ENCODE measurements at places on chromosomes 3 and 15. TPM values are rescaled to one million over a fixed set of nuclear protein-coding genes. Genes with fewer than 3 reads are reported as not detected.

DNA sequence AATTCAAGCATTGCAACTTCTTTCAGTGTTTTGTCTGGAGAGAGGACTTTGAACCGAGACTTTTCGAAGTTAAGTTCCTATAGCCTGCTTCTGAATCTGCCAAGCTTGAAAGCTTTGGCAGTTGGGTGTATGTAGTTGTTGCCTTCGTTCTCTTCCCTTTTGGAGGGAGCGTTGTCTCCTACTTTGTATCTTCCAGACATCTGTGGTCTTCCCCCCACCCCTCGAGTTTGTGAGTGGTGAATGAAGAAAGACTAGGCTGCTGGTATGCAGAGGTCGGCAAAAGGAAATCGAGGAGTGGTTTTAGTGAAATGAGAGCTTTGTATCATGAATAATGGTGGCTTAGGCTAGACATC lies 1.3 kb downstream of the CTNNB1 start:
- peak overlapping the region; percentile 98 for H3K27ac ChIP-seq
- DNase-seq = no peak
- peaks cover 47% of the 10 kb centered on the region for H3K4me1 ChIP-seq
- H3K36me3 ChIP-seq = no peaks in the 10 kb centered on the region

GRCh38 chr15:40084650-40085049 lies 24.0 kb downstream of the BMF start:
- no peak for DNase-seq
- no peaks in the 10 kb centered on the region for H3K36me3 ChIP-seq
- H3K4me3 ChIP-seq = no peak overlapping the region
- H3K27ac ChIP-seq = no peak overlapping the region
- no peaks in the 10 kb centered on the region for H3K27me3 ChIP-seq

DNA sequence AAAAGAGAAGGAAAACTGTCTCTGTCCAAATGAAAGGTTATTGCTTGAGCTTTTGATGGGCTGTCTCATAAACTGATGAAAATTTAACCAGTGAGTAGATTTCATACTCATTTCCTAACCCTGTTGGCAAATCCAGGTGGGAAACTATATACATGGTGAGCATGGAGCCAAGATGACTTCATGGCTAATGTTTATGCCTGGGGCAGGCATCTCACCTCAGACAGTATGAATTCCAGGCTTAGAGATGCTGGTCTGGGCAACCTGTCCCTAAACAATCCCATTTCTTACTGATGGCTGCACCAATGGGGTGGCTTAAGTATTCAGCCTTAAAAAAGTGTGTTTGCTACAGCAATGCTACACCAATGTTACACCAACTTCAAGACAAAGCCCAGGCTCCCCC lies 58.1 kb downstream of the SLTM start:
- H3K36me3 ChIP-seq = peaks cover 38% of the 10 kb centered on the region
- H3K4me3 ChIP-seq = no peak overlapping the region
- H3K27me3 ChIP-seq = no peaks in the 10 kb centered on the region
- no peak overlapping the region for H3K27ac ChIP-seq
- H3K4me1 ChIP-seq = no peaks in the 10 kb centered on the region

DNA sequence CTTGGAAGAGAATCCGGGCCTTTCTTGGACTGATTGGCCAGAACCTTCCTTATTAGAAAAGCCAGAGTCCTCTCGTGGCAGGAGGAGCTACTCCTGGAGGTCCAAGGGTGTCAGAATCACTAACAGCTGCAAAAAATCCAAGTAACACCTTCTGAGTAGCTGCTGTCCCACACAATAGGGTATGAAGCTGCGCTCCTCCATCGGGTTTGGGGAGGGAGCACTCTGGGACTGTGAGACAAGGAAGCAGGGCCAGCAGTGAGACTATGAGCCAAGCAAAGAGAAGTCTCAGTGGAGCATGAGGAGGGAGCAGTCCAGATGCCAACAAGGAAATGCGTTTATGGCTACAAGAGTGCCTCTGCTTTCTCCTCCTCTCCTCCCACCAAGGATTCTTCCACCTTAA lies 21.7 kb downstream of the SEMA3G start:
- peak; percentile 48 for DNase-seq
- no peaks in the 10 kb centered on the region for H3K27me3 ChIP-seq
- no peaks in the 10 kb centered on the region for H3K4me1 ChIP-seq
- no peaks in the 10 kb centered on the region for H3K36me3 ChIP-seq

Gene HHATL
- 257 TPM for total RNA-seq

Gene NTRK3
- total RNA-seq = 0.17 TPM

All from psoas muscle (tissue), 8 donors.